Amygdala (tissue), 56 donors: ENCODE measurements at places on chromosomes 7 and 10.

DNA sequence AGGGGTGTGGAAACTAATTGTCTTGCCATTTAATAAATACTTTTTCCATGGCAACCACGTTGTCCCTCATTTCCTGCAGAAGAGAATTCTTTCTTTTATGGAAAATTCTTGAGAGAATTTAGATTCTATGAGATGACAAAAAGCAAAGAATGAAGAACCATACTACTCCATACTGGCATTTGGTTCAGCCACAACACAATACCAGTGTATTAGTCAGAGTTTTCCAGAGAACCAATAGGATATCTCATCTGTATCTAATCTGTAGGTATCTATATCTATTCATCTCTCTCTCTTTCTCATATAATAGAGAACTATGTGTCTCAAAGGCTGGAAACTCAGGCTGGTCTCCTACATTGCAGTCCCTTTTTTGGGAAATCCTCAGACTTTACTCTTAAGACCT lies 44.6 kb upstream of the NAMPT start:
- DNase-seq: no peak

DNA sequence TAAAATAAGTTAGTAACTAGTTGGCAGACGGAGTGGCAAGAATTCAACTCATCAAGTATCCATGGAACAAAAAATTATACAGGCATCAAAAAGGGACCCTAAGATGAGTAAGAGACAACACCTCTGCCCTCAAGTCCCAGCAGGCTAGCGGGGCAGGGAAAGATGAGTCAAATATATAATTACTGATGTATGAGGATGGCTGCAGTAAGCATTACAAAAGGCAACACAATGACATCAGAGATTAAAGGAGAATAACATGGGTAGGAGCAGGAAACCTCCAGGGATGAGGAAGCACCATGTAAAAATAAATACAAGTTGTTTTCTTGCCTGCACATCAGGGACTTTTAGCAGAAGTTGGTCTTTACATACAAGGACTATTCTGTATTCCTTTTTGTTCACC lies 49.4 kb downstream of the SCRN1 start:
- no peak for DNase-seq

GRCh38 chr10:500876-501275 lies 188.6 kb downstream of the DIP2C start:
- DNase-seq: no peak

DNA sequence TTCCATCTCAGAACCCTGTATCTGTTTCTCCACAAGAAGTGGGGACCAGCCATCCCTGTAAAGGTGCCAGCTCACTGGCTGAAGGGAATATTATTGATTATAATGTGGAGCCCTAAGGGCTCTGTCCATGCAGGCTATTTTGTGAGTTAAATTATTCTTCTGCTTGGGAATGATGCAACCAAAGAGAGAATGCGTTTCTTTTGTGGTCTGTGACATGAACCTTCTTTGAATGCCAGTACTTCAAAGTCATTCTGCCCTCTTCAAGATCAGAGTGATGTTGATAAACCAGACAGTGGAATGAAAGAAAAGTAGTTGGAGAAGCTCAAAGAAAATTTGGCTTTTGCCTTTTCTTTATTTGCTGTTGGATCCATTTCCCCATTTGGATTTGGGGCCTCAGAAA lies 995.2 kb downstream of the KCNMA1 start:
- DNase-seq: no peak

GRCh38 chr7:107051376-107051775 lies 6.9 kb downstream of the PRKAR2B start:
- DNase-seq: no peak

DNA sequence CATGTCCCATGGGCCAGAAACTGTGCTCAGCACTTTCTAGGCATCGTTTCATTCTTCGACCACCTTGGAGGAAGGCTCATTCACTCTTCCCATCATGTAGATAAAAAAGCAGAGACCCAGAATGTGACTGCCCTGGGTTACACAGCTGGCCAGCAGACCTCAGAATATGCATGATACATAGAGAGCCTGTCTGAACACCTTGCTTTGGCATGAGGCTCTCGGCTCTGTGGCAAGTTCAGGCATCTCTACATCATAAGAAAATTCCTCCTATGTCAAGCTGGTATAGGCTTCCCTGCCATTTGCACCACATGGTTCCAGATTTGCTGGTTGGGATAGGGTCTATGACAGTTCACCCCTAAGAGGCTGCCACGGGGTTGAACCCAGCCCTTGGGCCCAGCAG lies 134.1 kb downstream of the CDH23 start:
- DNase-seq: no peak

GRCh38 chr10:9807846-9808245 lies 1209.8 kb upstream of the CELF2 start:
- DNase-seq: no peak

DNA sequence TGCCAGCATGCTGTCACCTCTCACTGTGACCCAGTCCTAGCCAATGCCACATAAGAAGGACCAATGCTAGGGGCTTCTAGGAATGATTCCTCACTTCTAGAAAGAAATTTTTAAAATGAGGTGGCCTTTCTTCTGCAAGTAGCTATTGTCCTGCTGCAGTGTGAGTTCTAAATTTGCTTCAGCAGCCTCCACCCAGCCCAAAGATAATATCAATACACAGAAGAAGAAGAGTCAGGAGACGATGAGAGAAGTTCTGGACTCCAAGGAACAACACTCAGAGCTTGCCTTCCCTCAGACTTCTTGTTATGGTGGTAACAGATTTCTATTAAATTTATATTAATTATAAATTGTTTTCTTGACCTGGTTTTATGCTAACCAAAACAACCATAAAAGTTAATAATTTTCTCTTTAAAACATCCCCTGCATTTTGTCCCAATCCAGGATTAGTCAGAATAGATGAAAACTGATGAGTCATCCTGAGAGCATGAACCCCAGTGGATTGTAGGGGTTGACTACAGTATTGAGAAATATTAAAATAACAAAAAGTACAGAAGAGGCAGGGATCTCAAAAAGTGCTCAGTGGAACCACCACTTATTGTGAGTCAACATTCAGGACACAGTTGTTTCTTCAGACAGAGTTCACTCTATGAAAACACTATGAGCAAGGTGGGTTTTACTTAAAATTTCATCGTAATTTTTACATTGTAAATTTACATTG lies 29.6 kb upstream of the AKR1C2 start:
- no peak for DNase-seq

GRCh38 chr7:134697205-134697886 lies 50.7 kb downstream of the BPGM start:
- DNase-seq: no peak

DNA sequence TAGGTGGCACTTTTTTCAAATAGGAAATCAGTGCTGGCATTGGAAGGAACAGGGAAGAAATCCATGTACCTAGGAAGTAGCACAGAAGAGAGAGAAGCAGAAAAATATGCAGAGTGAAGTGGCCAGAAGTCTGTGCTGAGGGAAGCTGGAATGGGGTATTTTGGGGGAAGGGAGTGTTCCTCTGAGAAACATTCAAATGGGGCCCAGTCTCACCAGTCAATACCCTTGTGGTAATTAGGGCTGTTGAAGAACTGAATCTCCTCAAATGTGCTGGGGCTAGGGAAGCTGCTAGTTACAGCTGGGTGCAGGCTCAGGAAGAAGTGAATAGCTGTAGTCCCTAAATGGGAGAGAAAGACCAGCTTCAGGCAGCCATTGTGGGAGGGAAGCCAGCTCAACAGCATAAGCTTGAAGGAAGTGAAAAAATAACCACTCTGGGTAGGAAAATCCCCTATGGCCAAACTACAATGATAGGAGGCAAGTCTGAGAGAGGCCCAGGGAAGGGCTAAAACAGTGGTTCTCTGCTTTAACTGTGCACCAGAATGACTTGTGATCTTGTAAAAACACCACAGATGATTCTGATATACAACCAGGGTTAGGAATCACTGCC lies 7.6 kb downstream of the NDST2 start:
- no peak for DNase-seq

DNA sequence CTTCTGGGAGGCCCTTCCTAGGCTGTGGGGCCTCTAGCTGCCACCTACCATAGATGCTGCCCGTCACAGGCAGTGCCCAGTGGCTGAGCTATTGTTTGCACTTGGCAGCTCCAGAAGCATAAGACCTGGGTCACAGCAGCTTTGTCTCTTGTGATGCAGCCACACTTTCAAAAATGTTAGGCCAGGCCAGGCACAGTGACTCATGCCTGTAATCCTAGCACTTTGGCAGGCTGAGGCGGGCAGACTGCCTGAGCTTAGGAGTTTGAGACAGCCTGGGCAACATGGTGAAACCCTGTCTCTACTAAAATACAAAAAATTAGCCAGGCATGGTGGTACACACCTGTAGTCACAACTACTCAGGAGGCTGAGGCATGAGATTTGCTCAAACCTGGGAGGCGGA lies 9.5 kb upstream of the KAZALD1 start:
- no peak for DNase-seq
